ENCODE measurements at places on chromosomes 12 and 14. TPM values are rescaled to one million over a fixed set of nuclear protein-coding genes. Genes with fewer than 3 reads are reported as not detected.

GRCh38 chr12:7995266-7995963, 37.1 kb upstream of the FOXJ2 start:
- H3K27me3 ChIP-seq = no peaks in the 10 kb centered on the region
- H3K4me1 ChIP-seq = no peaks in the 10 kb centered on the region
- H3K27ac ChIP-seq = no peak overlapping the region
- H3K4me3 ChIP-seq = no peak overlapping the region
- no peaks in the 10 kb centered on the region for H3K36me3 ChIP-seq
- peak; percentile 75 for DNase-seq

DNA sequence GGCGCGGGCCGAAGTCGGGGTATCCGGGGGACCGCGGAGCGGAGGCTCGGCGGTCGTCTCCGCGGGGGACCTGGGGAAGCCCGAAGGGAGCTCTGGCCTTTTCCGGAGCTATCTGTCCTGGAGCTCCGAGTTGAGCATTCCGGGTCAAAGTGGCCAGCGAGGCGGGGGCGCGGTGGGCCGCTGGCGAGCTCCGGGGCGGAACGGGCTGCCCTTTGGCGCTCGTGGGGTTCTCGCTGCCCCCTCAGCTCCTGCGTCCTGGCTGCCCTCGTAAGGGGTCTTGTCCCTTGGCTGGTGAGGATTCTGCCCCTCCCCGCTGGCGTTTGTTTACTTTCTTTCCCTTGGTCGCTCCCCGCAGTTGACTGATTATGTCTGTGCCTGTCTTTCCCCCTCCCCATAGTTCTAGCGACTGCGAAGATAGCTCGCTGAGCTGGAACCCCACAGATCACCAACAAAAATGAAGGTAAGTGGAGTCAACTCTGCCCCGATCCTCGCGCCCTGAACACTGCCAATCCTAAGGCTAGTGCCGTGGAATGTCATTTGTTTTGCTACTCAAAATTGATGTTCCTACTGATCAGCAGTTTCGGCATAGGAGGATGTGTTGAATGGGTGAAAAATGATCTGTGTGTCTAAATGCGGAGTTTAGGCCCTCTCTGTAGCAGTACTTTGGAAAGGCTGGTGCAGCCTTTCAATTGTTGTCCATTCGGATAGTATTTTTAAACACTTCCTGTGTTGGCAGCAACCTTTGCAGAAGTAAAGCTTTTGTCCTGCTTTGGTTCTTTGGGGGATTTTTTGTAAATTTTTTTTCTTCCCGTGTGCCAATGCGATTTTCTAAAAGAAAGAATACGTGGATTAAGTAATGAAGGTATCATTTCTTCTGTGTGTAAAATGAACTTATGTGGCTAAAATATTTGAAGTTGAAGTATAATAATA, 1.3 kb downstream of the ARID4A start:
- no peaks in the 10 kb centered on the region for H3K27me3 ChIP-seq
- H3K4me1 ChIP-seq = peaks cover 14% of the 10 kb centered on the region
- peaks cover 3% of the 10 kb centered on the region for H3K36me3 ChIP-seq

DNA sequence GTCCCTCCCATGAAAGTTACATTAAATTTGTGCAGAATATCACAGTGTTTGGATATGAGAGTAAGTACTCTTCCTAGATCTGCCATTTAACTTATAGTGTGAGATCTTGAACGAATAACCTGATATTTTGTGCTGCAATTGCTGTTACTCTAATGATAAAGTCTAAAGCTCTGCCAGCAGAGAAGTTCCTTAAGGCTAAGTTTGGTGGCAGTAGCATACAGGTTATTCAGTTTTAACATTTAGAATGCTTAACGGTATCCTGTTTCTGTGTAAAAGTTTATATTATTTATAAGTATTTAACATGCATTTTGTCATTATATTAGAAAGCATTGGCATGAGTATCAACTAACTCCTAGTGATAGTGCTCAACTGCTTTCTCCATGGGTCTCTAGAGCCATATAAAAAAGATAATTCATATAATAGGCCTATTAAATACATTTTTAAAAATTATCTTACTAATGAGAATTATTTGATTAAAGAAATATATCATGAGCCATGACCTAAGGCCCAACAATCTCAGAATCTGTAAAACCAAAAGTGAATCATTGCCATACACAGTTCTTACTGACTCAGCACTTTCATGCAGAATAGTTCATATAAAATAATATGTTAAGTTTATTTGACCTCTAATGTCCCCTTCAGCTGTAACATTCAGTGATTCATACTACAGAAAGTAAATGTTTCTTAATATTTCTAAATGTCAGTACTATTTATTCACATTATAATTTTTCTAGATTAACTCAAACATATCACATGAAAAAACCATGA, 1058.6 kb downstream of the TRHDE start:
- no peak for DNase-seq
- no peaks in the 10 kb centered on the region for H3K27me3 ChIP-seq
- no peaks in the 10 kb centered on the region for H3K4me1 ChIP-seq
- no peak overlapping the region for H3K4me3 ChIP-seq
- no peaks in the 10 kb centered on the region for H3K36me3 ChIP-seq

DNA sequence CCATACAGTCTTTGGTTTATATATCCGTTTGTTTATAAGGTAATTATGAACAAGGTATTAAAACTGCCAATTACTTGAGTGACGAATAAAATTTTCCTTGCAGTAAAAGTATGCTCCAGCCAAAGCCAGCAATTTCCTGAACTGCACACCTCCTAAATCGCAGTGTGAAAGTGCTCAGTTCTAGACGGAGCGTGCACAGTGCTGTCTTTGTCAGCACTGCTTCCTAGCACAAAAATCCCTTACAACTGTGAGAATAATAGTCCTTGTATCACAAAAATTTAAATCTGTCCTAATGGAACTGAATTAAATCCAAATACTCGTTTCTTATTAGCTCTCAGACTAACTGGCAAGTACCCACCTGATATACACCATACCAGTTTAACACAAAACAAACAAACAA, 26.3 kb downstream of the LRIG3 start:
- DNase-seq = no peak
- H3K27me3 ChIP-seq = no peaks in the 10 kb centered on the region
- H3K4me1 ChIP-seq = peaks cover 3% of the 10 kb centered on the region
- H3K4me3 ChIP-seq = no peak overlapping the region
- H3K27ac ChIP-seq = no peak overlapping the region
- peaks cover 19% of the 10 kb centered on the region for H3K36me3 ChIP-seq

DNA sequence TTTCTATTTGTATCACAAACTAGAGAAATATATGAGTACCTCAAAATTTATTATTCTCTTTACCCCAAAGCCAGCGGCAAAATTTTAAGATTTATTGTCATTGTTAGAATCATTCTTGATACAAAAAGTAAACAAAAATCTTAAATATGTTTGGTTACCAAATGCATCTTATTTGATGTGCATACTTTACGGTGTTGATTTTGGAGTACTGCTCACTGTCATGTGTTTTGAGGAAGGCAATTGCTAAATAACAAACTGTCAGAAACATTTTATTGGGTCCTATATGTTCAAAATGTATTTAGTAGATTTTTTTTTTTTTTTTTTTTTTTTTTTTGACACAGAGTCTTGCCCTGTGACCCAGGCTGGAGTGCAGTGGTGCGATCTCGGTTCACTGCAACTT, 124.9 kb downstream of the PTPRR start:
- H3K4me1 ChIP-seq = no peaks in the 10 kb centered on the region
- H3K27ac ChIP-seq = no peak overlapping the region
- H3K36me3 ChIP-seq = no peaks in the 10 kb centered on the region
- no peak overlapping the region for H3K4me3 ChIP-seq
- peaks cover 2% of the 10 kb centered on the region for H3K27me3 ChIP-seq

DNA sequence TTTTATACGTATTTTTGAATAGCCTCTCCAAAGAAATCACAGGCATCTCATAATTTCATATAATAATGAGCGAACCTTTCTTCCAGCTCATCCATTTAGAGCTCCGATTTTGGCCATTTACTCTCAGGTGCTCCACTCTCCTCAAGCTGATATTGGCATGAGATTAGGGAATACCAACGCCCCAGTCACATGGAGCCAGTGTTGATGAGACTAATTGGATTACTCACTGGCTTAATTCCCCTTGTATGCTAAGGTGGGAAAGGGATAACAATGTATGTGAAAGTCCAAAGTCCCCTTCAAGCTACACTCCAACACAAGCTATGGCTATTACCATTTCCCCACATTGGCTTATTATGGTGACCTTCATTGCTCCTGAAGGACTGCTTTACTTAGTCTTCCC, 76.6 kb upstream of the NAV3 start:
- H3K27ac ChIP-seq = no peak overlapping the region
- no peaks in the 10 kb centered on the region for H3K27me3 ChIP-seq
- no peaks in the 10 kb centered on the region for H3K36me3 ChIP-seq
- H3K4me1 ChIP-seq = peaks cover 15% of the 10 kb centered on the region
- DNase-seq = no peak

DNA sequence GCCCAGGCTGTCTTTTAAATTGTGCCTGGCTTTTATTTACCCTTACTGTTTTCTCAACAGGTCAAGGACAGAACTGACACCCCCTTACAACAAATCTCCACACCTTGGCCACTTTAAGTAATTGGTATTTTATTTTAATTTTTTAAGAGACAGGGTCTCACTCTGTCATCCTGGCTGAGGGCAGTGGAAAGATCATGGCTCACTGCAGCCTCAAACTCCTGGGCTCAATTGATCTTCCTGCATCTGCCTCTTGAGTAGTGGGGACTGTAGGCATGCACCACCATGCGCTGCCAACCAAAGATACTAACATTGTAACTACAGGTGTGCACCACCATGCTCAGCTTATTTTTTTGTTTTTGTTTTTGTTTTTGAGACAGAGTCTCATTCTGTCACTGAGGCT, 109.8 kb downstream of the PTPN11 start:
- no peak overlapping the region for H3K27ac ChIP-seq
- no peaks in the 10 kb centered on the region for H3K36me3 ChIP-seq
- no peaks in the 10 kb centered on the region for H3K27me3 ChIP-seq
- no peak overlapping the region for H3K4me3 ChIP-seq
- H3K4me1 ChIP-seq = no peaks in the 10 kb centered on the region
- DNase-seq = no peak

ALX1 gene
- 3.4 TPM for total RNA-seq

PZP gene
- 0.88 TPM for total RNA-seq

TXNRD1 gene
- total RNA-seq = 465 TPM

Measured in endothelial cell of umbilical vein (primary cell).